ENCODE measurements at places on chromosomes 4 and X.

GRCh38 chr4:18075823-18076433 lies 54.4 kb upstream of the LCORL start:
- peak; percentile 45 for ATAC-seq

GRCh38 chr4:164615964-164616363 lies 138.0 kb upstream of the SMIM31 start:
- ATAC-seq: no peak

- peak; percentile 52 for ATAC-seq
Measured at GRCh38 chrX:39162322-39162735, 361.1 kb downstream of the MID1IP1 start.

DNA sequence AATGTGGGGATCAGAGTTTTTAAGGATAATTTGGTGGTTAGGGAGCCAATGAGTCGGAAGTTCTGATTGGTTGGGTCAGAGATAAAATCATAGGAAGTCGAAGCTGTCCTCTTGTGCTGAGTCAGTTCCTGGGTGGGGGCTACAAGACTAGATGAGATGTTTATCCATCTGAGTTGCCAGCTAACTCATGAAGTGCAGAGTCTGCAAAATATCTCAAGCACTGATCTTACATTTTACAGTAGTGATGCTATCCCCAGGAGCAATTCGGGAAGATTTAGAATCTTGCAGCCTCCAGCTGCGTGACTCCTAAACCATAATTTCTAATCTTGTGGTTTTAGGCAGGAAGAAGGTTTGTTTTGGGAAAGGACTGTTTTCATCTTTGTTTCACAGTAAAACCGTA lies 565.8 kb upstream of the SPANXN1 start:
- ATAC-seq: no peak

GRCh38 chrX:49257846-49258748 lies 6.4 kb downstream of the FOXP3 start:
- ATAC-seq: peak; percentile 18

- peak; percentile 22 for ATAC-seq
Measured at GRCh38 chrX:15242899-15243555, 26.9 kb downstream of the ASB9 start.

DNA sequence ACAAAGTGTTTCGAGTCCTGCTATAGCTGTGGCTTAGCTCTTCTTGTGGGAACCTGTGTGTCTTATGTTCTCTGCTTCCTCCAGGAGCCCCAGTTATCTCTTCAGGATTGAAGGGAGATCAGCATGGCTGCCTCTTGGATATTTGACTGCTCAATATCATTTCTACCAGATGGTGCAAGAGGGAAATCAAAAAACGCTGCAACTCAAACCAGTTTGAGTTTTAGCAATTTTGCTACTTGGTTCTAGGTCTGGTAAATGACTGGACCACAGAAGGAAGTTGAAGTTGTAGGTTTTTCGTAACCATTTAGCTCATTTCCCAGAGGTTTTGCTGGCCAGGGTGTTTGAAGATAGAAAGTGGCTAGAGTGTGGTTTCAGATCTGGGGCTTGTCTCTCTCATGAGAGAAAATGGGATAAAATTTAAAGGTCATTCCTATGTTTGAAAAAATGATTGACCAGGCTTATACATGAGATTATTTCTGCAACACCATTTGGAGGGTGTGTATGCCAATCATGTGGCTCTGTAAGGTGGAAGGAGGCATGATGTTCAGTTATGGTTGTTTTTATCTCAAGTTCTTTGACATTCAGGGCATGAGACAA lies 210.4 kb downstream of the SPRY1 start:
- no peak for ATAC-seq

DNA sequence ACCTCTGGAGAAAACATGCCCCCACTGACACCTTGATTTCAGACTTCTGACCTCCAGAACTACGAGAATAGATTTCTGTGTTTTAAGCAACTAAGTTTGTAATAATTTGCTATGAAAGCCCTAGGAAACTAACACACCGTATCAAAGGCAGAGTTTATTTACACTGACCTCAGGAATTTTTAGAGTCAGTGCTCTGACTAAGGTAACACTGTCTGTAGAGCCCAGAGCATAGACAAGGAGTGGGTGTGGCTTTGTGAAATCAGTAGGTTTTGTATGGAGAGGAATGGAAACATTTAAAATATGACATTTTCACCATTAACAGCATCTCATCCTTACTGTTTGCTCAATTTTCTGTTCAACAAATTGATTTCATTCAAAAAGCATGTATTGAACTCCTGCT lies 764.4 kb upstream of the PCDH10 start:
- no peak for ATAC-seq

GRCh38 chrX:105458846-105459245 lies 238.4 kb upstream of the TEX13A start:
- no peak for ATAC-seq

- ATAC-seq: no peak
Measured at GRCh38 chrX:152893980-152894610, 3.8 kb upstream of the ZNF185 start.

Measured in activated CD4-positive, CD25-positive, alpha-beta regulatory T cell treated with anti-CD3 and anti-CD28 coated beads, Interleukin-2, amount 50 U/mL, for 24 hours (primary cell).